ENCODE measurements at places on chromosomes 6 and 20.
A peak's percentile ranks its signal among the peaks of the same experiment; 100 is the strongest.

DNA sequence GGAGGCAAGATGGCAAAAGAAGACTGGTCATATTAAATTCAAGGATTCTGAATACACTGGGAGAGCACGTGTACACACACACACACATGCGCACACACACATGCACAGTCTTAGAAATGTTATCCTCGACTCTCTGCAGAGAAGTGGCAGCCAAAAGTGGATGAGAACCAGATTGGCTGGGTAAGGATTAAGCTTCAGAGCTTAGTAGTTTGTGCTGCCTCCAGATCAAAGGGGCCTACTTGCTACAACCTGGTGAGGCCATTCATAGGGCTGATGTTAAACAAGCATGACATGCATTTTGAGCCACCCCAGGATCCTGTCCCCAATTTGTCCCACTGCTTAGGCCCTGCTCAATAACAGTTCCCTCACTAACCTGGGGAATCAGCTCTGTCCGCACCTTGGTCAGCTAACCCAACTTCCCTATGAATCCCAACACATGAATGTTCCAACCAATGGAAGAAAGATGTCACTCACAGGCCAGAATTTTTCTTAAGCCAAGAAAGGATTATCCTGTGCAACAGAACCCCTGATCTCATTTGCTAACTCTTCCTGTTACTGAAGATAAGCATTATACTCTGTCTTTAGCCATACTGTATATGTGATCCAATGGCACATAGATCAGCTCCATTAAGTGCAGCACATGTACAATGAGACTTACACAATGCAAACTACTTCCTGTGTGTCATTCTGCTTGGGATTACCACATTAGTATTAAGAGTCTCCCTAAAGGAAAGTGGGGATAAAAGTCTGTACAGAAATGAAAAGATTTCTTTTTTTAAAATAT is 31.0 kb downstream of the TOMM6 start:
- DNase-seq = peak; percentile 57

DNA sequence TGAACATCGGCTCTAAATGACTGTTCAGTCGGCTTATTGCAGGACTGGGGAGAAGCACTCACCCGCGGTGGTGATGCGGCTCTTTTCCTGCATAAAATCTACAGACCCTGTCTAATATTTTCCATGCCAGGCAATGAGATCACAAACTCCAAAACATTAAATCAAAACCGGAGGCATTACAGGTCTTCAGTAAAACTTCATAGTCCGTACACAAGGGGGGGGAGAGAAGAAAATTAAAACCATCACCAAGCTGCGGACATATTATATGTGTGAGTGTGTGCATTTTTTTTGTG is 6.3 kb upstream of the PAX1 start:
- DNase-seq = no peak

DNA sequence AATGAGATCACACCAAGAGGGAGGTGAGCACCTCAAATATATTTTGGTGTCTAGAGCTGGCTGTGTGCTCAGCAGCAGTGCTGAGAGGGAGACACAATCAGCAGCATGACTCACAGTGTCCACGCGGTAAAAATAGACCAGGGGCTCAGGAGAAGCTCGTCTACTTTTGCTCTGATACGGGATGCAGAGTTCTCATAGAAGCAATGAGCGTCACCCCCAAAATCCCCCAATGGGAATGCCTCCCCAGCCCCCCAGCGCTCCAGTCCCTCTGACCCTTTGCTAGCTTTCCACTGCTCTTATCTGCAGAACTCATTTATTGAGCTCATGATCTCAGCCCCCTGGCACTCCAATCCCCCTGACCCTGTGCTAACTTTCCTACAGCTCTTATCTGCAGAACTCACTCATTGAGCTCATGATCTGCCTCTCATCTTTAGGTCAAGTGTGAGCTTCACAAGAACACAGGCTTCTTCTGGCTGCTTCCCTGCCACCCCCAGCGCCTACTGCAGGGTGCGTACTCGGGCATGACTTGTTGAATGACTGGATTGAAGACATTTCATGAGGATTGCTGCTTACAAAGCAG is 34.0 kb downstream of the SYNDIG1 start:
- peak; percentile 57 for DNase-seq

- no peak for DNase-seq
These were observed 172.2 kb downstream of the BTBD9 start for GRCh38 chr6:38467566-38467965.

GRCh38 chr6:120384671-120385070 is 949.6 kb downstream of the TBC1D32 start:
- peak; percentile 32 for DNase-seq
